ENCODE measurements at places on chromosomes 1 and 21.

GRCh38 chr1:190479050-190479397 lies 1.4 kb upstream of the BRINP3 start:
- no peak for DNase-seq

DNA sequence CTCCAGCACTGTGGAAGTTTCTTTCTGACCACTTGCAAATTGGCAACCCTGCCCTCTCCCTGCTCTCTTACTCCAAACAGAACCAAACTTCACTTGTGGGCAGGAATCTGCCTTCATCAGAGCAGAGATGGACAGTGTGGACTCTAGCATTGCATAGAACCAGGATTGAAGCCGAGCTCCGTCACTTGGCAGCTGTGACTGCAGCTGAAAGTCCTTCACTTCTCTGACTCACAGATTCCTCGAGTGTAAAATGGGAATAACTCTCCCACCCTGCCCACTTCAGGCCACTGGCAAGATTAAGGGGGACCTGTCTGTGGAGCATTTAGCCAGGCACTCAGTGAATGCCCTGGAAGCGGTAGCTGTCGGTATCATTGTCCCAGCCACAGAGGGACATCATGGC lies 75.7 kb upstream of the ZBTB40 start:
- no peak for DNase-seq

- no peak for DNase-seq
These were observed 13.8 kb downstream of the UBE4B start for GRCh38 chr1:10046356-10047085.

GRCh38 chr1:55039342-55040082 lies at the start of gene PCSK9:
TSS of gene PCSK9 (plus strand) at chr1:55039548. CDS start at chr1:55039838, 290 bp downstream.
- DNase-seq = no peak

DNA sequence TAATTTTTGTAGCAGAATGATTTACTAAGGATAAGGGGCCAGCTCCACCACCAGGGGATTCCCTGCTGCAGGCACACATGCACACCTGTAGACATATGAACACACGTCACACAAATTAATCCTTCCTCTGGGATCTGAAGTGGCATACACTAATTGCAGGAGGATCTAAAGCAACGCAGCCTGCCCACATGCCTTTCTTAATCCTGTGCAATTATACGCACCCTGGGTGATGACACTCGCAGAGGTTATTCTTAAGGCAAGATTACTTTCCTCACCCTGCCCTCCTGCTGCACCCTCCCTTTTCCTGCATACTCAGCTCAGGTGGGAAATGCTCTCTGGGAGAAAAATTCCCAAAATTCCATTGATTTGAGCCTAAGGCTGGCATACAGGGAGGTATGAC lies 7.5 kb upstream of the LORICRIN start:
- DNase-seq = no peak

DNA sequence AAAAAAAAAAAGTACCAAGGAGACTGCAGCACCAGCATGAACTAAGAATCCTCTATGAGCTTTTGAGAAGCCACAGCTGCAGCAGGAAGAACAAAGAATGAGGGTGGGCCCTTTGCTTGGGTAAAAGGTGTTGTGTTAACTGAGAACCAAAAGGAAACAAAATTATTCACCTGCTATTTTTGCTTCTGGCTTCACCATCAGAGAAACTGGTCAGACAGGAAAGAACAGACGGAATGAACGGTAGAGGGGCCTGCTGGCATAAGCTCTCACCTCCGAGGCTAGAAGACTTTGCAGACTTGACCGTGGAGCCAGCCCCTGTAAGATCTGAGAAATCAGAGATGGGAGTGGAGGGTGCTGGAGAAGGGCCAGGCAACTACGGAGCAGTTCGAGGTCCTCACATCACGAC lies 27.6 kb downstream of the IL10RB start:
- no peak for DNase-seq

DNA sequence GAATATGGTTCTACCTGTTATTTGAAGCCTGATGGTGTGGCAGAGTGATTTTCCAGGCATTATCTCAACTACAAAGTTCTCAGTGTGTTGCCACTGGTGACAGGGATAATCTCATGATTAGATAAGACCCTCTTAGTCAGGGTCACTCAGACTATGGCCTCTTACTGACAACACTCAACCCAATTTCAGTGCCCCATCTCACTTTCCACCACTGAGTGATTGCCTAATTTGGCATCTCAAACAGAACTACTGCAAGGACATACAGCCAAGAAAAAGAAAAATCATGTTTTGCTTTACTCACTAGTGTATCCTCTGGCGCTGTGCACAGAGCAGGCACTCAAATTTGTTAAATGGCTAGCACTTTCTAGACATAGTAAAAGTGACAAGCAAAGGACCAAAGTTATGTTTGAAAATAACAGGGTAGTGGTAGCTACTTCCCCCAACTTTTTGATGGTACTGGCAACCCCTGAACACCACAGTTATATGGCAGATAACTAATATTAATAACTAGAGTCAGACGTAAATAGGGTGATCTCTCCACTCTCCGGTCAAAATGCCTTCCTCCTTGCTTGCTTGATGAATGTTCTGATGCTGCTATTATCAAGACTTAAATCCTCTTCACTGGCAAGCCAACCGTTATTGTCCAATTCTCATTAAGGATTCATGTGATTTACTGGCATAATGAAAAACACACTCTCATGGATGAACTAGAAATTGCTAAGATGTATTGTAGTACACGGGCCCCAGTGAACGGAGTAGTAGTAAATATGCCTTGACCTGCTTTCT lies 37.1 kb upstream of the SLC30A10 start:
- no peak for DNase-seq

DNA sequence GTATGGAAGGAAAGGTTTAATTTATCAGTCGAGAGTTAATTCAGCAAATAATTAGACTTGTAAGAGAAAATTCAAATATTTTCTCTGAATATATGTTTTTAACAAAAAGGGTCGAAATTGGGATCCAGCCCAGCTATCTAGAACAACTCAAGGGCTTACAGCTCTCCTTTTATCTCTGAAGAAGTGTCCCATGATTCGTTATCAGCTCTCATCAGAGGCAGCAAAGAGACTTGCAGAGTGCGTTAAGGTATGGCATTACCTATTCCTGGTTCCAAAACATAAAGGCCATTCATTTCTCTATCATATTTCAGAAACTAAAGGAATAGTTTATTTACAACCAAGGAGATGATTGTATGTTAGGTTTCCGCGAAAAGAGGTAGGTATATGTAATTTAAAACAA lies 9.4 kb downstream of the VPS45 start:
- DNase-seq = no peak

- DNase-seq = peak; percentile 29
These were observed 6.2 kb upstream of the CENPS start for GRCh38 chr1:10424034-10424433.

DNA sequence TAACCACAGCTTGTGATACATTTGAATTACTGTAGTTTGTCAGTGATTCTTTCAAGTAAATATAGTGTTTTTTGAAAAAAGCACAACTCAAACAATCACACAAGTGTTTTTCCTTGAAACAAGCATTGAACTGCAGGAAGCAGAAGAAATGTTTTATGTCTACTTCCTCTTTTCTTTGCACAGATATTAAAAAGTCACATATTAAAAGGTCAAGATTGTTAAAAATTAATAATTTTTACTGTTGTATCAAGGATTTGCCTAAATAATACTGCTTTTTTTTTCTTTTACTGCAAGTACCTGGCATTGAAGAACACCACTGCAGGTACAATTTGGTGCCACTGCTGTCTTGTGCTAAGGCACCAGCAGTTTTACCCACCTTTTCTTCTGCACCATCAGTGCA lies 214.2 kb upstream of the C1orf105 start:
- DNase-seq = no peak

DNA sequence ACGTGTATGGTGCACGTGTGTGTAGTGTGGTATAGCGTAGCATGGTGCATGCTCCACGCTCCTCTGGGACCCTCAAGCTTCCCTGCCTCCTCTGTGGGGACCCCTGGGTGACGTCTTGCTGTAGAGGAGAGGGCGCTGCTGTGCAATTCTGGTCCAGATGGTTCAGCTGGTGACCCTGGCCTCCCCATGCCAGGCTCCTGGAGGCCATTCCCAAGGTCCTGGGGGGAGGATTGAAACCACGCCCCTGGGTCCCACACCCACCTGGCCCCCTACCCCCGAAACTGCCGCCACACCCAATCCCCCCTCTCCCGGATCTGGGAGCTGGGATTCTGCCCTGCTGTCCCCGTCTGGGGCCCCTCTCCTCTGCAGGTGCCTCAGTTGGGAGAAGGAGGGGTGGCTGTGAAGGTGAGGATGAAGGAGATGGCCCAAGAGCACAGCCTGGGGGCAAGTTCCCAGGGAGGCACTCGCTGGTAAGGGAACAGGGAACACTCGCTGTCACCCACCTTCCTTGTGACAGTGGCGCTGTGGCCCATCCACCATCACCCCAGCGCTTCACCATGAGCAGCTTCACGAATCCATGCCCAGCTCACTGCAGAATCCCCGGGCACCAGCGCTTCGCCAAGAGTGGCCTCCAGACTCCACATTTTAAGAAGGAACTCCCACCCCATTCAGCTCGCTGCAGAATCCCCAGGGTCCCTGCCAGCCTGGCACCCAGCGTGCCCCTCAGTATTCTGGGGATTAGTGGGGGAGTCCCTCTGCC lies 38.0 kb downstream of the WDR4 start:
- no peak for DNase-seq
